ENCODE measurements at places on chromosomes 4 and X.

DNA sequence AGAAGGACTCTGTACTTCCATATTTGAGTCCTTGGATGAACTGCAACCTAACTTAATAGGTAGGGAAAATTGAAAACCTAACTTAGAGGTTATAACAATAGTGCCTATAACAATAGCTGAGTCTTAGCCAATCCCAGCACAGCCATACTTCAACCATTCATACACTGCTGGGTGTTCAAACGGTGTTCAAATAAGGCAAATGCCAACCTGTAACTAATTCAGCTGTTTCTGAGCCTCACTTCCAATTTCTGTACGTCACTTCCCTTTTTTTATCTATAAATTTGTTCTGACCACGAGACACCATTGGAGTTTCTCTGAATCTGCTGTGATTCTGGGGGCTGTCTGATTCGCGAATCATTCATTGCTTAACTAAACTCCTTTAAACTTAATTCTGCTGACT is 9.6 kb upstream of the GRSF1 start:
- DNase-seq, result no peak

GRCh38 chr4:30028826-30029225 is 691.3 kb upstream of the PCDH7 start:
- DNase-seq, result no peak

GRCh38 chr4:176957353-176958118 is 164.8 kb upstream of the VEGFC start:
- no peak for DNase-seq

DNA sequence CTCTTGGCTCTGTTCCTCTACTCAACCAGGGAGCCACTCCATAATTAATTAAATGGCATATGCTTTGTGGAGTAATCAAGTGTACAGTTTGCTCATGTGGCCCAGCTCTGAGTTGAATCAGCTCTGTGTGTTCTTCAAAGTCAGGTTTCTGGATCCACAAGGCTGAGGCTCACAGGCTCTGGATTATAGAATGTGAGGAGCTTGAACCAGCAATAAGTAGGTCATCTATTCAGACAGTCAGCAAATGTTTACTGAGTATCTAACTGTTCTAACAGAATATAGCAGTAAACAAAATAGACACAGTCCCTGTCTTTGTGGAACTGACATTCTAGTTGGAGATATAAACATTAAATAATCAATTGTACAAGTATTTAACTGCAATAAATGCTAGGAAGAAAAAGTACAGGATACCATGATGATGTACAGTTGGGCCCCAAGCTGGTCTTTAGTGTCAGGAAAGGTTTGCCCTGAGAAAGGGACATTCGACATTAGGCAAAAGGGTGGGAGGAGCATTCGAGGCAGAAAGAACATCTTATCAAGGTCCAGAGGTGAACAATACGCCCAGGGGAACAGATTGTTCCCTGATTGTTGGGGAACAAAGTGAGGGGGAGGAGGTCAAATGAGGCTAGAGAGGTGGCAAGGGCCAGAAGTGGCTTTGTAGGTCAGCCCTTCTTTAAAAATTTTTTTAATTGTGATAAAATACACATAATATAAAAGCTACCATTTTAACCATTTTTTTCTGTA is 20.5 kb upstream of the TSR2 start:
- no peak for DNase-seq

GRCh38 chr4:162164906-162165510 is 1.2 kb upstream of the FSTL5 start:
- no peak for DNase-seq

DNA sequence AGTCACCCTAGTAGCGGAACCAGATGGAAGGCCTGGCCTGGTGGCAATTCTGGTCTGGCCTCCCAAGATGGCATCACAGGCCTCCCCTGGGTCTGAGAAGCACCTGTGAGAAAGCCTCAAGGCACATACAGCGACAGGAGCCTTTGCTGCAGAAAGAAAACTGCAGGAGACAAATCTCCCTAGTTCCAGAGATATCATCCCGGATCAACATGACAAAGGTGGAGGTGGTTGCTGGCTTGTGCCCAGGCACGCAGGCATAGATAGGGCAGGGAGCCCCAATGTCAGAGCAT is 93.6 kb downstream of the BCOR start:
- no peak for DNase-seq

GRCh38 chr4:162494935-162495334 is 331.1 kb upstream of the FSTL5 start:
- no peak for DNase-seq

- DNase-seq, result no peak
Measured at GRCh38 chrX:57964975-57965374, 54.7 kb upstream of the ZXDA start.

DNA sequence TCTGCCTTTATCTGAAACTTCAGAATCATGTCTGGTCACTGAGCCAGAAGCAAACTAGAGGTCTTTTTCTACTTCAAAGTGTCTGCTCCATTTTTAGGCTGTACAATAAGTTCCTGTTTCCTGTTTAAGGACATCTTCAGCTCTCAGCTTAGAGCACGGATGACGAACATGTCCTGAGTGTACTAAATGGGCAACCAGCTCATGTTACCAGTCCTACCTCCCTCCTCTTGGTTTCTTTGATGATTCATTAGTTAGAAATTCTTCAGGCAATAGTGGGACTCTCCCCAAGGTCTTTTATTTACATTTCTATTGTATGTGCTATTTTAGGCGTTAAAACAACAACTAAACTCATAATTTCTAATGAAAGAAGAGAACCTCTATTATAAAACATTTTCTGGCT is 58.0 kb downstream of the ENPEP start:
- no peak for DNase-seq

GRCh38 chrX:10591363-10592335 is 28.7 kb downstream of the MID1 start:
- no peak for DNase-seq

GRCh38 chr4:169253904-169254303 is 16.9 kb downstream of the SH3RF1 start:
- DNase-seq, result no peak

DNA sequence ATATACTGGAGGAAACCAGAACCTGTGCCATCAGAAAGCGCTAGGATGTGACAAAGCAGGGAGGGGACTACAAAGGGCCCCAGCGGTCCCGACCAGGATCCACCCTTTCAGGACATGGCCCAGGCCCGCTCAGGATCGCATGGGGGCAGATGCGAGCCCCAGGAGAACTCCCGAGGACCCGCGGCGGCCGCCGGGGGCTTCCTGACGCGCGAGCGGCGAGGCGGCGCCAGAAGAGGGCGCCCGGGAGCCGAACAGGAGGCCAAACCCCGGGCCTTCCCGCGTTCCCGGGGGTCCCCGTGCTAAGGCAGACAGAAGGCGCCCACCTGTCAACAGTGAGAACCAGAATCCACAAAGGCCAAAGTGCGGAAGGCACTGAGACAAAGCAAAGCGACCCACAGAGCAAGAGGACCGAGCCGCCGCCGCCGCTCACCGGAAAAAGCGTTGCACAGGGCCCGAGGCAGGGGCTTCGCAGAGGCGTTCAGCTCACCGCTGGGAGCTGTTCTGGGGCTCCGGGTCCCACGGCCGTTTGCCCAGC is 7.3 kb upstream of the OPN1LW start:
- DNase-seq, result peak; percentile 48
